Activated CD4-positive, alpha-beta T cell treated with anti-CD3 and anti-CD28 coated beads, Interleukin-2, Interleukin-4, amounts not matched to agents 100 ng/mL and 50 ng/mL, durations not matched to agents 16 hours and 8 hours (primary cell): ENCODE measurements at places on chromosomes 11 and 22.

GRCh38 chr11:198236-198806 lies 5.4 kb downstream of the SCGB1C1 start:
- DNase-seq = no peak

- no peak for DNase-seq
Observed at GRCh38 chr11:13215149-13215548, 62.4 kb upstream of the BMAL1 start.

DNA sequence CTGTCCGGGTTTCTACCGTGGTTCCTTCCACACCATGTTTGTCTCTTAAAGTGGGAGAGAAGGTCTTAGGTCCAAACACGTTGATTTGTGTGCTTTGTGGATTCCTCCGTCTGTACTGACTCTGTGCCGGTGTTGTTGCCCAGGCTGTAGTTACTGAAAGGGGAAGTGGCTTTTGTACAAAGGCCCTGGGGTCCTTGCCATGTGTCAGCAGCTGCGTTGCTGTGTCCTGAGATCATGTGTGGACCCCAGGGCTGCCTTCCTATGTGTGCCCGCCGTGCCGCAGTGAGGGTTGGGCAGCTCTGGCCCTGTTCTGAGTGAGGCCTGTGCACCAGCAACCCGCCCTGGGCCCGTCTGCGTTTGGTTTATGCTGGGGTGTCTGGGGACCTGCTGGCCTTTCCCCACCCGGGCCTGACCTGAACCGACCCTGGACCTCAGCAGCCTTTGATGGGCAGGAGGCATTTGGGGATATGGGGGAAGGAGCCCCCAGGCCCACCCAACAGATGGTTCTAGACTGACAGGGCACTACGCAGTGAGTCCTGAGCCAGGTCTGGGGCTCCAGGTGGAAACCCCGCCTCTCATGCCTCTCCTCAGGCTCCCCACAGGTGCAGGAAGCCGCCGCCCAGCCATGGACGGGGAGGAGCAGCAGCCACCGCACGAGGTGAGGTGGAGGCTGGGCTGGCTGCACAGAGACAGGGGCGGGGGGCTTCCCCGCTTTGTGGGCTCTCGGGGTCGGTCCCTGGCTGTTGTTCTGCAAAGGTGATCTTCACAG lies 6.9 kb downstream of the TRABD start:
- no peak for DNase-seq

DNA sequence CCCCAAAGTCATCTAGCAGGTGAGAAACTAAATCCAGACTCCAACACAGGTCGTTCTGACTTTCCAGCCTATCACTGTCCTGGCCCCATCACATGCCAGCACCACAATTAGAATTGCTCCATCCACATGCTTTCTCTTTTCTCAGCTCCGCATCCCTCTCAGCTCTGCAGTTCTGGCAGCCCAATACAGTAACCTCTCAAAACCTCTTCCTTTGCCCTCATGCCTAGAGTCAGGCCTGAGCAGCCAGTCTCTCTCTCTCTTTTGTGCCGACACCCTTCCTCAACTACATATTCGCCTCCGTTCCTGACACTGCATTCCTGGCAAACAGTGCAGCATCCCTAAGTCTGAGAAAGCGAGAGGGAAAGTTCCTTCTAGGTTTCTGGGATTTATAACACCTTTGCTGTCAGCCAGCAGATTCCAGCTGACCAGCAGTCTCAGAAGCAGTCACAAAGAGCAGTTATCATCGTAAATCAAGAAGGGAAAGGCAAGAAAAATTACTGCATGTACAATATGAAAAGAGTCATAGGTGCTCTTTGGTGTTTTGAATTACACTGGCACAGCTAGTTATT lies 258.0 kb downstream of the FAT3 start:
- no peak for DNase-seq

DNA sequence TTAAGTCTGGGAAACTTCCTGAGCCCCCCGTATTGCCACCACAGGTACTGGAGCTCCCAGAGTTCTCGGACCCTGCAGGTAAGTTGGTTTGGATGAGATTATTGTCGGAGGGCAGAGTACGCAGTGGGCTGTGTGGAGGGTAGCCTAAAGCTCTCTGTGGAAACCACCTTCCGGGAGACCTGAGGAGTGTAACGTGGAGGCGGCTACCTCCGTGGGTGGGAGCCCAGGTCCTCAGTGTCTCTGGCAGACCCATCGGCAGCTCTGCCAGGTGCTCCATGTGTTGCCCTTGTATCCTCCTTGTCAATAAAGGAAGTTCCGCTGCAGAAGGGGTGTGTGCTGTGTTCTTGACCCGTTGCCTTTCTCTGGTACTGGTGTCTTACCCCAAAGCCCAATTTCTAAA lies 61.4 kb downstream of the SYT13 start:
- no peak for DNase-seq

- no peak for DNase-seq
Observed at GRCh38 chr11:36150986-36151385, 138.2 kb downstream of the COMMD9 start.
